Fibroblast of skin of back (primary cell): ENCODE measurements at places on chromosomes 3 and 15.

DNA sequence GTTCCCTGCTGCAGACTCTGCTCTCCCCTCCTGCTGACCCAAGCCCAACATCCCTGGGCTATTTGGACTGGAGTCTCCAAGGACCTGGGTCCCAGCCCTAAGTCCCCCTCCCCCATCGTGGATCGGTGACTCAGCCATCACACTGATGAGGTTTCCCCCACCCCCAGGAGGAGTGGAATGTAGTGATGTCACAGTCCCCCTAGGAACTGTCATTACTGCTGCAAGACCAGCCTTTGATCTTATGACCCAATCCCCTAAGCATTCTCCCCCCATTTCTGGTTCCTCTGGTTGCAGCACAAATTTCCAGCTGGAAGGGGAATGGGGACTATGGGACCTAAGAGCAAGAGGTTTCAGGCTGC is 63.4 kb upstream of the CSPG4 start:
- peak; percentile 89 for DNase-seq

- DNase-seq, result no peak
These were observed 97.2 kb downstream of the SEMA5B start for GRCh38 chr3:122930063-122930997.

GRCh38 chr3:150779402-150779858 is 16.5 kb upstream of the SIAH2 start:
- no peak for DNase-seq

- DNase-seq, result peak; percentile 28
These were observed 56.7 kb downstream of the MYO1E start for GRCh38 chr15:59315914-59316451.

DNA sequence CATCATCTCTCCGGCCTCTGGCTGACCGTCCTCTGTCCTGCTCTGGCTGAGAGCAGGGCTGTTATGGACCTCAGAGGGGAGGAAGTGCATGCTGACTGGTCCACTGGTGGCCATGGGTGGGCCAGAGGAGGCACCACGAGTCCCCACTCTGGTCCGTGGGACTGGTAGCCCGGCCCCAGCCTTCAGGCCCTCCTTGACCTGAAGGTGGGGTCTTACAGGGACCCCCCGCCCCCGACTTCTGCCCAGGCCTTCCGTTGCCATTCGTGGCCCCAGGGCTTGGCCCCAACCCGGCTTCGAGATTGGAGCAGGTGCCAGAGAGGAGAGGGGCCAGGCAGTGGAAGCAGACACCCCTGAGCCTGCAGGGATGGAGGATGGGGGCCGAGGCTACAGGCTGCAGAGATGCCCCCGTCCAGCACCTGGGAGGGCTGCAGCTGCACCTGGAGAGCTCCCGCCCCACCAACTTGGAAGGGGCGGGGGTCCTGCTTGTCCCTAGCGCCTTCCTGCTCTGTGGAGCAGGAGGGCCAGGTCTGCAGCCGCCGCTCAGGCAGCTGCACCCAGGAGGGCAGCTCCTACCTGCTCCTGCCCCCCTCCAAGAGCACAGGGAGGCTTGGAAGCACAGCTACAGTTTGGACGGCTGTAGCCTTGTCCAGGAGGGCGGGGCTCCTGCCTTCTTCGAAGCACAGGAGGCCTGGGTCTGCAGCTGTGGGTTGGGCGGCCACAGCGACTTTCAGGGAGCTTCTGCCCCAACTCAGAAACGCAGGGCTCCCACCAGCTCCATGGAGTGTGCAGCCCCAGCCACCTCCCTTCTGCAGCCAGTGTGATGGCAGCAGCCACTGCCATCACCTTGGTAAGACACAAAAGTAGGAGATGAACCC is 142.5 kb downstream of the KLF13 start:
- DNase-seq, result no peak

GRCh38 chr15:99085413-99086326 is 19.2 kb upstream of the SYNM start:
- peak; percentile 78 for DNase-seq

- DNase-seq, result peak; percentile 26
These were observed 2.1 kb downstream of the OPA1 start for GRCh38 chr3:193594946-193595689.

GRCh38 chr3:191290311-191291025 is 38.7 kb upstream of the CCDC50 start:
- peak; percentile 36 for DNase-seq
